NCI-H1930 (cell line): ENCODE measurements at places on chromosomes 12 and 14.

DNA sequence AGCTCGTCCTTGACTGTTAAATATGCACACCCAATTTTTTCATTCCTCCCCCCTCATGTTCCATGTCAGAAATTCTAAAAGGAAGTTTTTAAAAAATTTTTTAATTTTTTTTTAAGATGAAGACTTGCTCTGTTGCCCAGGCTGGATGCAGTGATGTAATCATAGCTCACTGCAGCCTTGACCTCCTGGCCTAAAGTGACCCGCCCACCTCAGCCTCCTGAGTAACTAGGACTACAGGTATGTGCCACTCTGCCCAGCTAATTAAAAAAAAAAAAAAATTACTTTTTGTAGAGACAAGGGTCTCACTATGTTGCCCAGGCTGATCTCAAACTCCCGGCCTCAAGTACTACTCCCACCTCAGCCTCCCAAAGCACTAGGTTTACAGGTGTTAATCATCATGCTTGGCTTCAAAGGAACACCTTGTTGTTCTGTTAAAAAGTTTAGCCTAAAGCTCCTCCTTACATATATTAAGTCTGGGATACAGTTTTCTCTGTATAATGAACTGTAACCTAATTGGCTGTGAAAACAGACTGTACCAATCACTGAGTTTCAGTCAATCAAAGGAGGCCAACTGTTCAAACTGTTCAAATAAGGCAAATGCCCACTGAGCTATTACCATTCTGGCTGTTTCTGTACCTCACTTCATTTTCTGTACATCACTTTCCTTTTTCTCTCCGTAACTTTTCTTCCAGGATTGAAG is 17.8 kb downstream of the SDR9C7 start:
- DNase-seq: no peak

- DNase-seq: no peak
These were observed 10.8 kb upstream of the ISM2 start for GRCh38 chr14:77509366-77509765.

DNA sequence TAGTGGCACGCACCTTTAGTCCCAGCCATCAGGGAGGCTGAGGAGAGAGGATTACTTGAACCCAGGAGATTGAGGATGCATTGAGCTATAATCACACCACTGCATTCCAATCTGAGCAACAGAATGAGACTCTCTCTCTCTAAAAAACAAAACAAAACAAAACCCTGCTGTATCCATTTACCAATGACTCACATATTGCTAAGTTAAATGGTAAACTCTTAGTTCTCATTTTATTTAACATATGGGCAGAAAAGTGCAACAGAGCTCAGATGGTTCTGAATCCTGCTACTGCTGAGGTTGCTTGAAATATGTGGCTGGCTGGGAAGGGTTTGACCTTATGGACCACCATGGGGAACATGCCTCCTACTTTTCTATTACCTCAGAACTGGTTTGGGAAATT is 33.7 kb upstream of the CCNT1 start:
- DNase-seq: no peak

GRCh38 chr12:59904874-59905521 is 309.2 kb downstream of the SLC16A7 start:
- DNase-seq: no peak

- DNase-seq: no peak
These were observed 197.0 kb upstream of the AMIGO2 start for GRCh38 chr12:47276621-47277309.

DNA sequence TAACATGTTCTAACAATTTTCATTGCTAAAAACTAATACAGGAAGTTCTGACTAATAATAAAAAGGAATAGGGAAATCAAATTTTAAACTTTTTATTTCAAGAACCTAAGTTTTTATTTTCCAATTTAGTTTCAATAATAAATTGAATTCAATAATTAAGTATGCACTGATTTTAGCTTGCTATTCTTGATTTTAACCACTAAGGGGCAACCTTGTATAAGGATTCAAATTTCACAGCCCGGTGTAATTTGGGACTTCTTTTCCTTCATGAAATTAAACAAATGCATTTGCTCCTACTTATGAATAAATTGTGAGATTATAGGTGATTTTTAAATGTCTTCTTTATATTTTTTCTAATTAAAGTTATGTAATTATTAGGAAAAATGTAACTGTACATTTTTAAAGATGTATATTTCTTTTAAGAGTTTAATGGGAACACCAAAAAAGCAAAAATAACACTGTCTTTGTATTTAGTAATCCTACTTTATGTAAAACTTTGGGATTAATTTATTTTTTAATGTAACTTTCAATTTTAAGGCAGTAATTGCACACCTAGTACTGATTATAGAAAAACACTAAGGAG is 241.4 kb upstream of the PDZRN4 start:
- peak; percentile 57 for DNase-seq

- no peak for DNase-seq
These were observed 19.9 kb downstream of the MFAP5 start for GRCh38 chr12:8642775-8643174.

DNA sequence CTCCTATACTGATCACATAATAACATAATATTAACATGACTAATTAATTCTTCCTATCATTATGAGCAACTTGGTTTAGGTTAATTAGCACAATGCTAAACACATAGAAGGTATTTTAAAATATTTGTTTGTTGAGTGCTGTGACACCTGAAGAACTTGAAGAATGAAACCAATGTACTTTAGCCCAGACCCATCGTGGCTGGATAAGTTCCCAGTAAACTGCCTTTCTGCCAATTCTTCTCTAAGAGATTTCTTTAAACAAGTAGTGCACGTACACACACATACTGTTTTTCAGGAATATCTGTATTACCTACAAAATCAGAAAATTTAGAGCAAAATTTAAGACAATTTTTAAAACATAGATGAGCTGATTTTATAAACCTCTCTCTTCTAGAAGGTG is 207.4 kb upstream of the SSTR1 start:
- DNase-seq: no peak
